ENCODE measurements at places on chromosomes 11 and 22.

DNA sequence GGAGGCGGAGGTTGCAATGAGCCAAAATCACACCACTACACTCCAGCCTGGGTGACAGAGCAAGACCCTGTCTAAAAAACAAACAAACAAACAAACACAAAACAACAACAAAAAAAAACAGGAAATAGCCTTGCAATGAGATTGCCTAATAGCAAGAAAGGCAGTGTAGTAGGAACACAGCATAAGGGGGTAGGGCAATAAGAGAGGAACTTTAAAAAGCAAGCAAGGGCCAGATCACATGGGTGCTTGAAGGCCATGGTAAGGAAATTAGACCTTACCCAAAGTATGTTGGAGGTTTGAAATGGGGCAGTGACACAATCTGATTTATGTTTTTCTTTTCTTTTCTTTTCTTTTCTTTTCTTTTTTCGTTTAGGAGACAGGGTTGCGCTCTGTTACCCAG is 34.7 kb upstream of the NRIP3 start:
- no peak for DNase-seq

GRCh38 chr11:128471138-128471661 is 116.2 kb downstream of the ETS1 start:
- DNase-seq, result no peak

GRCh38 chr11:117833401-117833891 is 8.9 kb upstream of the FXYD2 start:
- DNase-seq, result peak; percentile 96

DNA sequence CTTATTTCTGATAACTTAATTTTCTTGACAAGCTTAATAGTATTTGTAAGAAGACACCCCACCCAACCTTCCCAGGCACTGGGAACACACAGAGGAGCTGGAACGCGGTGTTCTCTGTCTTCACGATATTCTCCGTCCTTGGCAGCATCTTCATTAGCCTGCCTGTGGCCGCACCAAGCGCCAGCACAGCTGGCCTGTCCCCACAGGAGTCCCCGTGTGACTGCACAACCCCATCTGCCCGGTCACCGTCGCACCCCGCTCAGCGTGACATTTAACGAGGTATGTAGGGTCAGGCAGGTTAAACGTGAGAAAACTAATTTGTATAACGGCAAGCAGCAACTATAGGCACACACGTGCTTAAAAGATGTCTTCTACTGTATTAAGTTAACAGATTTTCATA is 293.3 kb downstream of the BRD1 start:
- DNase-seq, result no peak

DNA sequence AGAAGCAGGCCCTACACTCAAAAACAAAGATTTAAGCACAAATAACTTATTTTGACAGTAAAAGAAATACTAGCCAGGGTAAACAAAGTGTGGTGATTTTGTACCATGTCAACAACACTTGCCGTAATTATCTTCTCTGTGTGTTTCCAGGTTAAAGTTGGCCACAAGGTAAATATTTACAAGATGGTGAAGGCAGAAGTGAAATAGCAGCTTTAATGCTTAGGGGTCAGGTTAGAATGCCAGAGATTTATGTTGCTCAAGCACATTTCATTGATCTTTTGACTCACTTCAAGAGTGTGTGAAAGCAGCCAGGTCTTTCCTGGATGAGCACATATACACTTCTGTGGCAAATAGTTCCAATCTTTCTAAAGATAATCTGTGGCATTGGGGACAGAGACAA is 270.2 kb upstream of the LUZP2 start:
- peak; percentile 37 for DNase-seq

GRCh38 chr11:62501432-62501891 is 45.1 kb downstream of the AHNAK start:
- DNase-seq, result no peak

GRCh38 chr11:119446434-119446833 is 23.5 kb upstream of the THY1 start:
- DNase-seq, result no peak

- DNase-seq, result no peak
Observed at GRCh38 chr11:126990716-126991480, 9.7 kb downstream of the KIRREL3 start.

GRCh38 chr11:16278273-16278672 is 78.1 kb downstream of the SOX6 start:
- no peak for DNase-seq

DNA sequence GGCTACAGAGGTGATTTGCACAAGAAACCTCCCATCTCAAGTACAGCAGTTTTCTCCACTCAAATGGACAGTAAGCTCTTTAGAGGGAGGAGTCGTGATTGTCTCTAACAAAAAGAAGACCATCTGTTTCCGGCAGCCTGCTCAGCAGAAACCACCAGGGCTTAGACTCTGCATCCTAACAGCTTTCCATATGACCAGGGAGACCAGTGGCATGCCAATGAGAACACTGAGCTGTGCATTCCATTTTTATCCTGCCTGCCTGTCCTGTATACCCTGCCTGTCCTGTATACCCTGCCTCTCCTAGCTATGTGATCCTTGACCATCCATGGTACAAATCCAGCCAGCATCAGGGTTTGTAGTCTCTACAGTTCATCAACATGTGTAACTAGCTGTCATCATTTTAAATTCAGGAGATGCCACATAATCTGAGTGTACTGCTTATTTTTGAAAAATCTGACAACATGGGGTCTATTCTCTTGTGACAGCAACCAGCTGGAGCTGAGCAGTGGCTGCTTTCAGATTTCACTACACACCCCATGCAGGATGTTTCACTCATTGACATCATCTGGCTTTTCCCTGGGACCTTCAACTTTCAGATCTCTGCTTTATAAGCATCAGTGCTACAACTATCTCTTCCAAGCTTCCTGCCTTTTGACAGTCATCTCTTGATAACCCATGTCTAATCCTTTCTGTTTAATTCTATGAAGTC is 50.5 kb upstream of the POU2AF2 start:
- DNase-seq, result no peak

DNA sequence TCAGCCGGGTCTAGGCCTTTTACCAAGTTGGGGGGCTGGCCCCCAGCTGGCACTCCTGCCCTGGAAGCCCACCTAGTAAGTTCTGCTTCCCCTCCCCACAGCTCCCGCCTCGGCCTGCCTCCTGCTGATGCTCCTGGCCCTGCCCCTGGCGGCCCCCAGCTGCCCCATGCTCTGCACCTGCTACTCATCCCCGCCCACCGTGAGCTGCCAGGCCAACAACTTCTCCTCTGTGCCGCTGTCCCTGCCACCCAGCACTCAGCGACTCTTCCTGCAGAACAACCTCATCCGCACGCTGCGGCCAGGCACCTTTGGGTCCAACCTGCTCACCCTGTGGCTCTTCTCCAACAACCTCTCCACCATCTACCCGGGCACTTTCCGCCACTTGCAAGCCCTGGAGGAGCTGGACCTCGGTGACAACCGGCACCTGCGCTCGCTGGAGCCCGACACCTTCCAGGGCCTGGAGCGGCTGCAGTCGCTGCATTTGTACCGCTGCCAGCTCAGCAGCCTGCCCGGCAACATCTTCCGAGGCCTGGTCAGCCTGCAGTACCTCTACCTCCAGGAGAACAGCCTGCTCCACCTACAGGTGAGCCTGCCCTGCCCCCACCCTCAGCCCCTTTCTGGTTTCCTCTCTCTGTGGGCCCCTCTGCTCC is 7.3 kb downstream of the RTN4RL2 start:
- no peak for DNase-seq

DNA sequence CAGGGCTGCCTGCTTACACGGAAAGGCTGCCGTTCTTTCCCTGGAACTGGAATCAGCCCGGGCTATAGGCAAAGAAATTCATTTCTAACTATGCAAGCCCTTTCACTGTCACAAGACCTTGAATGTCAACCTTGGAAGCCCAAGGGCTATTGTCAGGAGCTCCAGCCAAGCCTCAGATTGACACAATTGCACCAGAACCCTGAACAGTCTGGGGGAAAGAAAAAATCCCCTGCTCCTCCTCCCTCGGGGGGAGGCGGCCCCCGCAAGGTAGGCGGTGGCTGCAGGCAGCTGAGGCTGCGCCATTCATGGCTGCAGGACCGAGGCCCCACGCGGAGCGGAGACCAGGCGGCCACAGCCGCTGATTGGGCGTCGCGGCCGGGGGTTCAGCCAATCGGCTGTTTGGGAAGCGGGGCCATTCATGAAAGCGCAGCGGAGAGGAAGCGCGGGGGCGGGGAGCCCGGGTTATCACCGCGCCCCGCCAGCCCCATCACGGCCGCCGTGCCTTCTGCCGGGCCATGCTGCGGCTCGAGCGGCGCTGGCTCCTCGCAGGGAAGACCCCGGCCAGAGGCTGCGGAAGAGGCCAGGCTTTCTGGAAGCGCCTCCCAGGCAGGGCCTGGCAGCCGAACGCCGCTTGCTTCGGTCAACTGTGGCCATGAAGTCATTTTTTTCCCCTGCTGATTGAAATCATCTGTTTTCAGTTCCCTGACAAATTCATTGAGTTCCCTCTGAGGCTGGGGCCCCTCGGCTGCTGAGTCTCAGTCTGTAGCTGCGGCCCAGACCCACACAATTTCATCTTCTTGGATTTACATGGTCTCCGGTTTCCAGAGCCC is 38.1 kb upstream of the LINC01488 start:
- no peak for DNase-seq

GRCh38 chr22:25942115-25942855 is 200.3 kb downstream of the MYO18B start:
- no peak for DNase-seq

GRCh38 chr22:50717709-50718351 is 20.2 kb upstream of the ACR start:
- DNase-seq, result no peak

DNA sequence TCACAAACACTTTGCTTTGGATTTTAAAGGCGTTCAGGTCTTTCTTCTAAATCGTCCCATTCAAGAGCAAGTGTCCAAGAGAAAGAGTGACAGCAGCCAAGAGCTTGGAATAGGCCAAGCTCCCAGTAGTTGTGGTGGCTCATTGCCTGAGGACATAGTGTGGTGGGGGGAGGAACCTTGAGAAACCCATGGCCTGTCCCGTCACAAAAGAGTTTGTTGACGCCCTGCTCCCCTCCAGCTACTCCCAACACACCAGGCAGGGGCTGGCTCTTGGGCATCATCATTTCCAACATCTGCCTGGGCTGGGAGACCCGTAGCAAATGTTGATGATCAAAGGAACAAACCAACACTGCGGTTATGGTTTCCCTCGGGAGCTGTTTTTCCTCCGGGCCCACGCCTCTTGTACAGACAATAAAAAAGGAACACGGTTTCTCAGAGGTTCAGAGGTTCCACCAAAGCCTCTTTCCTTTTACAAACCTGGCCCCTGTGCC is 20.8 kb downstream of the FADS3 start:
- no peak for DNase-seq

GRCh38 chr22:46220921-46221320 is 29.2 kb downstream of the CDPF1 start:
- no peak for DNase-seq

DNA sequence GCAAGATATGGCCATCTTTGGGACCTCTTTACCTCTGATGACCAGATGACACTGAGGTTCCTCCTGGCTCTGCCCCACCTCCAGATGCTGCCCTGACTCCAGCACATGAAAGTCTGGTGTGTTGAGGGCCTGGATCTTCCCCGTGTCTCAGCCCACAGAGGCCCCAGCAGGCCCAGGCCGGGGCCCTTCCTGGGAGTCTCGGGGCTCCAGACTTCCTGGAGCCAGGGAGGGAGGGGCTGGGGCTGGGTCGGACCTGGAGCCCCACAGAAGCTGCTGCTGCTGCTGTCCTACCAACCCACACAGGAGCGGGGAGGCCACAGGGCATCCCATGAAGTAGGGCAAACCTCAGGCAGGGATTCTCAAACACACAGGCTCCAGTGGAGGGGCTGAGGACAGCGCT is 32.2 kb upstream of the WNT11 start:
- DNase-seq, result no peak

DNA sequence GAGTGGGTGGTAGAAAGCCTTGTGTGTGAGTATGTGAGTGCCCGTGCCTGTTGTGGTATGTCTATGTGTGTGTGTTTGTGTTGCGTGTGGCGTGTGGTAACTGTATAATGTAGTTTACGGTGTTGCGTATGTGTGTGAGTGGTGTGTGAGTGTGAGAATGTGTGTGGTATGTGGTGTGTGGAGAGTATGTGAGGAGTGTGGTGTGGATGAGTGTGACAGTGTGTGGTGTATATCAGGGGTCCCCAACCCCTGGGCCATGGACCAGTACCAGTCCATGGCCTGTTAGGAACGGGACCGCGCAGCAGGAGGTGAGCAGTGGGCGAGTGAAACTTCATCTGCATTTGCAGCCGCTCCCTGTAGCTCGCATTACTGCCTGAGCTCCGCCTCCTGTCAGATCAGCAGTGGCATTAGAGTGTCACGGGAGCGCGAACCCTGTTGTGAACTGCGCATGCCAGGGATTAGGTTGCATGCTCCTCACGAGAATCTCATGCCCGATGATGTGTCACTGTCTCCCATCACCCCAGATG is 5.7 kb downstream of the UPK3A start:
- no peak for DNase-seq

DNA sequence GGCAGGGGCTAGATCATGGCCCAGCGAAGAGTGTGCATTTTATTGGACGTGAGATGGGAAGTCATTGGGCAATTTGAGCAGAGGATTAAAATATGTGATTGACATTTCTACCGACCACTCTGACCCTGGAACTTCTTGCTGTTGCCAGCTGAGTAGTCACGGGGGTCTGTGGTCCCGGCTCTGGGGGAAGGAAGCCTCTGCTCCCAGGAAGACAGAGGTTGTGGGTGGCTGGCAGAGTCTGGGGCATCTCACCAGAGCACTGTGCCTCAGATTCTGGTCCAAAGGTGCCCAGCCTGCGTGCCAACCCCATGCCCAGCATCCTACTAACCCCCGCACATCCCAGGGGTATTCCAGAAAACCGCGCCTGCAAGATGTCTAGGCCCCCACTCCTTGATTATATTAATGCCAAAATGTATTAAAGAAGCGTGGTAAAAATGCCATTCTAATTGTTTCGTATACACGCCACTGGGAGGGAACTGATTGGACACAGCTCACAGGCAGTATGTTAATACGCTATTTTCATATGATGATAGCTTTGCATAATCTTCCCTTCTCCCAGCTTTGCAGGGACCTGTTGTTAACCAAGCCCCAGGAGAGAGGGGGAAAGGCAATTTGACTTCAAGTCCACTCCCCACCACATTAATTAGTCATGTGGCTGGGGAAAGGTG is 25.3 kb upstream of the LMO1 start:
- DNase-seq, result no peak

DNA sequence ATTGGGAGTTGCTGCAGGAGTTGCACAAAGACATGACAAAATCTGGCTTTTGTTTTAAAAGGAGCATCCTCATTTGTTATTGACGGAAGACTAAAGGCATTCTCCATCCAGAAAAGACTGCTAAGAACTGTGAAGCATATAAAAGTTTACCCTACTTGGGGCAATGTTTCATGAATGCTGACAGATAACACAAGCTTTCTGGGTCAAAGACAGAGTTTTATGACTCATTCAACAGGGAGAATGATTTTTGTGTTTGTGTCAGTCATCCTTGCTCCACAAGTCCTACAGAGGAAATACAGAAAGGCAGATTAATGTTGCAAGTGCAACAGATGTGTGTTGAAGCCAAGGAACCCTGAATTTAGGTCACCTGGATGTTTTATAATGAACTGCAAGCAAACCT is 2.5 kb downstream of the GLYATL1 start:
- DNase-seq, result no peak
